ENCODE measurements at places on chromosomes 7 and 10.

- no peak for DNase-seq
Measured at GRCh38 chr10:366186-366585, 230.9 kb downstream of the ZMYND11 start.

DNA sequence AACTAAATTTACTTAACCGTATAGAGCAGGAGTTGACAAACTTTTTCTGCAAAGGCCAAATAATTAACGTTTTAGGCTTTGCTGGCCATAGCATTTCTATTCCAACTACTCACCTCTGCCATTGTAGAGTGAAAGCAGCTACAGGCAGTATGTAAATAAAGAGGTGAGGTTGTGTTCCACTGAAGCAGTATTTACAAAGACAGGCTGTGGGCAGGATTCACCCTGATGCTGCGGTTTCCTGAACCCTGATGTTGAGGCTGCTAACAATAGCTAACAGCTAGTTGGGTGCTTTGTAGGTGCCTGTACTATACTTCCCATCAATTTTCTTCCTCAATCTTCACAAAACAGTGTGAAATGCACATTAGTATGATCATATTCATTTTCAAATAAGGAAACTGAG lies 47.0 kb upstream of the LAMB1 start:
- DNase-seq: no peak

DNA sequence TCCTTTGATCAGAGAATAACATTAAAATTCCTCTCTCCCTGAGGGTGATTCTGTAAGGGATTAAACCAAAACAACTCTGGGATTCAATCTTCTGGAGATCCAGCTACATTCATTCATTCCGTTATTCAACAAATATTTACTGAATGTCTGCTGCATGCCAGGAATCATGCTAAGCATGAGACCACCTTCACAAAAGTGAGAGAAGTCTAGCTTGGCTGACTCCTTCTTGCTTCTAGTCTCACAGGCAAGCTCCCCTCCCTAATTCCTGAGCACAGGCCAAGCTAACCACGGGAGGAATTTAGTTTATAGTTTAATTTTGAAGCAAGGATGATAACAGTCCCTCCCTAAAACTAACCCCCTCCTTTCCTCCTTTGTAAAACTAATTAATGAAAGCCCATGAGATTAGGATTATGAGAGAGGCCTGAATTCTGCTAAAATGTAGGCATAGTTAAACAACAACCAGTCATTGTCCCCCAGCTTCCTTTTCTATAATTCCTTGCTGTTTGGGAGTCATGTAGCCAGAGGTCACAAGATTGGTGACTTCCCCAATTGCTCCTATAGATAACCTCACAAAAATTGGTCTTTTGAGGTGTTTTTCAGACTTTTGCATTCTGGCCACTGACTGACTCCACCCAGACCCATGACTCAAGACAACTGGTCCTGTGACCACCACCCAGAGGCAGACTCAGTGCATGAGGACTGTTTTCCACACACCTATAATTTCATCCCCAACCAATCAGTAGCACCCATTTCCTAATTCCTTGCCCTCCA lies 113.5 kb downstream of the ITGB8 start:
- DNase-seq: no peak

GRCh38 chr7:70318511-70318910 lies 720.2 kb downstream of the AUTS2 start:
- DNase-seq: no peak

DNA sequence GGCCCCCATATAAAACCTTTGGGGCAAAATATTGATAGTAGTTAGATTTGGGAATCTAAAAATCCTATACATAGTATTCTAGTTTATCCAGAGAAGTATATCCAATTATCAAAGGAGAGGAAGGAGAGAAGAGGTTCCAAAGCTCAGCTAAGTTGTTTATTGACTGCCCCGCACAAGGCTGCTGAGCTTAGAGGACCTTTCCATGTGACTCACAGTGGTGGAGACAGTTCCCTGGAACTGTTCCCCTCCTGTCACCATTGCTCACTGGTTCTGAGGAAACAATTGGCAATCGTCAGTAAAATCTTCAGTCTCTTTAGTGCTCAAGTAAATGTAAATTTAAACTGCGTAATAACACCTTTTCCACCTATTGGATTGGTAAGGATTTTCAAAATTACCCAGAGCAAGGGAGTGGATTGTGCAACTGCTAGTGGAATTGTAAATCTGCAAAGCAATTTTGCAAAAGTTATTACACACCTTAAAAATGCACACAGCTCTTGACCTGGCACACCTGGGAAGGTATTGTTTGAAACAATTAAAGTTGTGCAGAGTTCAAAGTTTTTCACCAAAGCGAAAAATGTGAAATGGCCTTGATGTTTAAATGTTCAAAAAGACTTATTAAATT lies 63.1 kb downstream of the EEPD1 start:
- no peak for DNase-seq

DNA sequence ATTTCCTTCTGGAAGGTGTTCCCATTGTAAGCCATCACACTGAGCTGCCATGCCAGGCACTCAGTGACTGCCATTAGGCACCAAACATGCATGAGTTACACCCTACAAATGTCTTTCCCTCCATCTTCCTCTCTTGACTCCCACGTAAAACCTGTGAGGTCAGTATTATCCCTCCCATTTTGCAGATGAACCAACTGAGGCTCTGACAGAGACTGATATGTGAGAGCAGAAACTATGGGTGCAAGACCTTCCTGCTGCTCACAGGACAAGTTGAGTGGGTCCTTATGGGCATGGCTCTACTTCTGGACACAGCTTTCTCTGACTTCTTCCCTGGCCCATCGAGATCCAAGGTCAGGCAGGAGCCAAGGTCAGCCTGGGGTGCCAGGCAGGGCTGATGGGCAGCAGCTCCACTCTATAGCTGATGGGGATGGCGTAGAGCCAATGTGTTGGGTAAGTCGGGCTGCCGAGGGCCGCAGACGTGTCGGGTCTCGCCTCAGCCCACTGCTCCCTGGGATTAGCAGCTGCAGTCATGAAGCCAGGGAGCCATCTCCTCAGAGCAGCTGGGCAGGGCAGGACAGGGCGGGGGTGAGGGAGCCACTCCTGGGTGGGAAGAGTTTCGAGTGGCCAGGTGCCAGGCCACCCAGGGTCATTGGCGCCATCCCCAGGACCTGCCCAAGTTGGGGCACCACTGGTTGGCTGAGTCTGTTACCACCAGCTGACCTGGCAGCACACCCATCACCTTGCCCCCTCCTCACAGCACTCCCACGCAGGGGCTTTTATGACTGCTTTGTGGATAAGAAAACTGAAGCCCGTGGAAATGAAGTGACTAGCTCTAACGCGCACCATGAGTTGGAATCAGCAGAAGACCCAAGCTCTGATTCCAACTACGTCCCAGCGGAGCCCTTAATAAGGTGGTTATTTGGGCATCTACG lies 117.8 kb upstream of the ZMIZ1 start:
- DNase-seq: no peak

DNA sequence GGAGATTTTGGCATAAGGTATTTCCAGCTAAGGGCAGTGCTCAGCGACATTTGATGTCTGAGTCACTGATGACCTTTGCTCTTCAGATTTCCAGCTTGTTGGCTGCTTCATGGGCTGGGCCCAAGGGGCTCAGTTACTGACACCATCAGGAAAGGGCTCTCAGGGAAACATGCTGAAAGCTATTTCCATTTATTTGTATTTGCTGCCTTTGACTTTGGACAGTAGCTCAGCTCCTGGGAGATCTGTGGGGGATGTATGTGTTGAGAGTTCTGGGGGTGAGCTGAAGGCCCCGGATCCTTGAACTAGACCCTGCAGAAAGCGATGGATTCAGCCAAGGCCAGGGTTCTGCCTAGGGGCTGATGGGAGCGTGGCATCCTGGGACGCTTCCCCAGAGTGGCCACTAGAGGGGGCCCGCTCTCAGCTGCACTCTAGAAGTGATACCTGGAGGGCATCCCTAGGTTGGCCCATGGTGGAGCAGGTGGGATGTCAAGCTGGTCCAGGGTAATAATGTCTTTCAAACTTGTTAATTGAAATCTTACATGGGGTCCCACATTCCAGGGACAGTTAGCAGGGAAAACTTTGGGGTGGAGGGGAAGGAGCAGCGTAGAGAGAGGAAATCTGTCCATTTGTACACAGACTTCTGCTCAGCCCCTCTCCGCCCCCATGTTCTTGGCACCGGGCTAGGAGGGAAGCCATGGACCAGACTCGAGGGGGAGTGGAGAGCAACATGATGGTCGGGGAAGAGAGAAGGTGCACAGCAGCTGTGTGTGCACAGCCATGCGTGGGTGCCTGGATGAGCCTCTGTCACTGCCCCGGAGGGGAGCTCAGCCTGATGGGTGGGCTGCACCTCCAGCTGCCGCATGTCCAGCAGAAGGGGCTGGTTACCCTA lies 3.0 kb upstream of the BTBD16 start:
- no peak for DNase-seq

GRCh38 chr10:29621161-29621560 lies 13.6 kb downstream of the SVIL start:
- no peak for DNase-seq

DNA sequence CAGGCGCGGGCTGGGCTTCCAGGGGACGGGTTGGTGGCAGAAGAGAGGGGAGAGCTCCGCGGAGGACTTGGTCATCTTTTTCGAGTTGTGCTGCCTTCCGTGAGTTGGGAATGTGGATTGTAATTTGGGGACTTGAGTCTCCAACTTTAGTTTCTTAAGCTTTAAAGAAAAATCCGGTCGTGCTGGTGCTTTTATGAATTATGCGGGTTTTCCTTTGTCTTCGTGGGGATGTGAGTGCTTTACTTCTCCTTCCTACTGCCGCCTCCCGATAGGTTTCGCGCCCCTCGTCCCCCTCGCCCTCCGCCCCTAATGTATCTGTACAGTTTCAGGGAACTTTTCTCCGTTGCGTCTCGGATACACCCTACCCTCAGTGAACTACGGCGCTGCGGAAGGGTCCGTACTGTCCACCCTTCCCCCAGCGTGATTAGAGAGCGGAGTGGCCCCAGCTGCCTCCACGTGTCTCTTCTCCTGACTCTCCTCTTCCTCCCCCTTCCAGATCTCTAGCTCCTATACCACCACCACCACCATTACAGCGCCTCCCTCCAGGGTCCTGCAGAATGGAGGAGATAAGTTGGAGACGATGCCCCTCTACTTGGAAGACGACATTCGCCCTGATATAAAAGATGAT lies 649 bp downstream of the SCD start:
- no peak for DNase-seq

GRCh38 chr7:111107579-111107978 lies 16.7 kb downstream of the LRRN3 start:
- no peak for DNase-seq

GRCh38 chr10:27482984-27483956 lies 20.8 kb upstream of the RAB18 start:
- no peak for DNase-seq

DNA sequence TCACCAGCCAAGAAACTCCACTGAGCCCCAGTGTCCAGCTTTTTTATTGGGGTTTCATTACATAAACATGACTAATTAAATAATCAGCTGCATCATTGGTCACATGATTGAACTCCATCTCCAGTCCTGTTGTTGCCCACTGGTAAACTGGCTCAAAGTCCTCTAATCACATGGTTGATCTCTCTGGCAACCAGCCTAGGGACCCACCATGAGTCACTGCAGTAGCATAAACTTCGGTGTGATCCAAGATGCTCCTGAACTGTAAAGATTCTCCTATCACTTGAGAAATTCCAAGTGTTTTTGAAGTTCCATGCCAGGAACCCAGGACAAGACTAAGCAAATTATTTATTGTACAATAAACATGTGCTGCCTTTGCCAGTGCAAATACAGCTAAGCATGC lies 130.4 kb upstream of the AUTS2 start:
- DNase-seq: no peak

GRCh38 chr7:33596686-33597085 lies 308.7 kb upstream of the BMPER start:
- DNase-seq: no peak

- DNase-seq: peak; percentile 46
Measured at GRCh38 chr7:45136106-45137060, 21.2 kb upstream of the RAMP3 start.

DNA sequence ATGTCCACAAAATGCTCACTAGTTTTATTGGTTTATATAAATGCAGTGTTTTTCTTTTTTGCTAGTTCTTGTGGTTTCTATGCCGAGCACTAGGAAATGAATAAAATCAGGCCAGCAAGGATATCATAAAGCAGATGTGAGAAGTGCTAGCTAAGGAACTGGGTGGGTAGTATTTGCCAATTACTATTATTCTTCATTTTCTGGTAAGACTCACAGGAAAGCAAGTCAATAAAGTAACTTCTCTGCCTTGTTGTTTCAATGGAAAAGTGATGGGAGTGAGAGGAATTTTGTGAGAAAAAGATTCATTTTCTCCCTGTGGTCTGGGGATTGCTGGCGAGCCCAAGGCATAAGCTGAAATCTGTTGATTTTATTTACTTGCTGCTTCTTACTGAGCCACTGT lies 50.5 kb upstream of the TRIL start:
- no peak for DNase-seq

DNA sequence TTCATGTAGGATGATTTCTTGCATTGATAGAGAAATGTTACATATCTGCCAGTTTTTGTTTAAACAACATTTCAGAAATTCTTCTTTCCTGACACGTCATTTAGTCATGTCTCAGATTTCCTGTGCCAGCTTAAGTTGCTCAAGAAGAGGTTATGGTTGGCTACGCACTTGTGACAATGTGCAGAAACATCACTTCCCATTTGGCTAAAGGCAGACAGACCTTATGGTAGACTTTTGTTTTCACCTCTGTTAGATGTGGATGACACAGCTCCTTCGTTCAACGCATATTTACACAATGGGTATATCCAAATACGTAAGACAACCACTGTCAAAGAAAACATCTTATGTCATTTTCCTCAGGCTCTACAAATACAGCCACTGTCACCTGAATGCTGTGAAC lies 125.8 kb downstream of the DOCK4 start:
- DNase-seq: no peak

DNA sequence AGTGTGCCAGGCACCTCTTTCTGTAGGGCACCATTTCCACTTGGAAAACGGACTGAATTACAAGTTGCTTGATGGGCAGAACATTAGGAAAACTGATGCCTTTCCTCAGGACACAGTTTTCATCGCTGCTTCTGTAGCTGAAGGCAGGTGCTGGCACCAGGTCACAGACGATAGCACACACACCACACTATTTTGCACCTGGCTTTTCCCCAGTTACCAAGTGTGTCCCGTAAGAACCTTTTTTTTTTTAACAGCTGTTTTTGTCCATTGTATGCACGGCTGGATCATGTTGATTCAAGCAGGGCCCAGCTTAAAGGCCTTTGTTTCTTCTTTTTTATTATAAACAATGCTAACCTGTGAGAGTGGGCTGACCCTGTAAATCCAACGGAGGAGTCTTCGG lies 1.3 kb upstream of the GET4 start:
- DNase-seq: no peak

DNA sequence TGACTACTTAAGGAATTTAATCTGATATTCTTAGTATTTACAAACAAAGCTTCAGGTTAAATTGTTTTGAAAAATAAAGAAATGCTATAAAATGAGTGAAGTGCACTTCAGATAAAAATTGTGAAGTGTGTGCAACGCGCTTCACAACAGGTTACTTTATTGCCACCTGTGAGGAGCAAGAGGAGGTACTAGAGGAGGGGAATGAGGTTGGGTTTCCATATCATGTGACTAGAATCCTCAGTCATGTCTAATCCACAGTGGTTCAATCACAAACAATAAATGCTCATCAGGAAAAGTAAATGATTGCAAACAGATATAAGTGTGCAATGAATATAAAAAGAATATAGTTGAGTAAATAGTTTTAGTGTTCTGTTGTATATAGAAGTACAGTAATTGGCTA lies 34.5 kb upstream of the CD36 start:
- no peak for DNase-seq
